ENCODE measurements at places on chromosomes 7 and 10.
A peak's percentile ranks its signal among the peaks of the same experiment; 100 is the strongest.

DNA sequence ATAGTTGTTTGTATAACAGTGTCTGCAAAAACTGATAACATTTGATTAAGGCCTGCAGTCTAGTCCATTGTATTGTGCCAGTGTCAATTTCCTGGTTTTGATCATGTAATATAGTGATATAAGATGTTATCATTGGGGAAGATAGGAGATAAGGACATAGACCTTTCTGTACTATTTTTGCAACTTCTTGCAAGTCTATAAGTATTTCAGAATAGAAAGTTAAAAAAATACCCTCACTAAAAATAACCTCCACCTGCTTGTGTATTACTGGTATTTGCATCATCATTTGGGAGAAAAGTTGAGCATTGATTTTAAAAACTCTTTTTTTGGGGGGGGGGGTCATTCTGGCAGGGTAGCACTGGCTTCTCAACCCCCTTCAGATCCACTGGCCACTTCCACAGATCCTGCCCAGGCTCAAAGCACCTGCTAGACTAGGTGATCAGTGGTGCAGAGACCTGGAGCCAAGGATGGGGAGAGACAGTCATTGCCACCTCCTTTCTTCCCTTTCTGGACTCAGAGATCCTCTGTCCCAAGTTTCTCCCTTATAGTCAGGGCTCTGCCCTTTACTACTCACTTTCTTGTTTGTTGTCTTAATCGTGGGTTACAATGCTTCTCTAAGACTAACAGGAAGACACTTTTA lies 103.0 kb downstream of the RBM20 start:
- no peak for DNase-seq

DNA sequence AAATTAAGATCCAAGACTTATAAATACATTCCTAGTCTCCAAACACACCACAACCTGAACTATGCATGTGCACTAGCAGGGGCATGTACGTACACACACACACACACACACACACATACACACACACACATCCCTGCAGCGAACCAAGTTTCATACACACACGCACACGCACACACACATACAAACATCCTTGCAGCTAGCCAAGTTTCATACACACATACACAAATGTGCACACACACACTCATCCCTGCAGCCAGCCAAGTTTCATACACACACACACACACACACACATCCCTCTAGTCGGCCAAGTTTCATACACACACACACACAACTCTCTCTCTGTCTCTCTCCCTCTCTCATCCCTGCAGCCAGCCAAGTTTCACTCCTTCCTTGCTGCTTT lies 82.7 kb upstream of the WIPF3 start:
- no peak for DNase-seq

DNA sequence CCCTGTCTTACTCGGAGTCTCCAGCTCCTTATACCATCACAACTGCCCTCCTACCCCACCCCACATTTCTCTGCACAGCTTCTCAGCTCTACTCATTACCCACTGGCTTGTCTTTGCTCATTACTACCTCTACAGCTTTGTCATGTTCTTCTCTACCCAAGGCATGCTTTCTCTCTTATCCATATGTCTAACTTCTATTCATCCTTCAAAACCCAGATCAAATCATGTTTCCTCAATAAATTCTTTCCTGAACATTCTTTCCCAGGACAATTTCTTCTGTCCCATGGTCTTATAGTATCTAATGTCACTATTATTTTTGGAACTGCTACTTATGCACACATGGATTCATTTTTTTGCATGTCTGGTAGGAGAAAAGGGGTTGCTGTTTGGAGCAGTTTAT lies 231.4 kb downstream of the PTEN start:
- no peak for DNase-seq

- DNase-seq: no peak
Observed at GRCh38 chr7:14673202-14673601, 229.3 kb downstream of the DGKB start.

- DNase-seq: no peak
Observed at GRCh38 chr7:16693601-16694318, 47.8 kb downstream of the BZW2 start.

- no peak for DNase-seq
Observed at GRCh38 chr10:3803295-3803926, 18.4 kb upstream of the KLF6 start.

- DNase-seq: peak; percentile 37
Observed at GRCh38 chr7:111137296-111138192, 46.6 kb downstream of the LRRN3 start.

DNA sequence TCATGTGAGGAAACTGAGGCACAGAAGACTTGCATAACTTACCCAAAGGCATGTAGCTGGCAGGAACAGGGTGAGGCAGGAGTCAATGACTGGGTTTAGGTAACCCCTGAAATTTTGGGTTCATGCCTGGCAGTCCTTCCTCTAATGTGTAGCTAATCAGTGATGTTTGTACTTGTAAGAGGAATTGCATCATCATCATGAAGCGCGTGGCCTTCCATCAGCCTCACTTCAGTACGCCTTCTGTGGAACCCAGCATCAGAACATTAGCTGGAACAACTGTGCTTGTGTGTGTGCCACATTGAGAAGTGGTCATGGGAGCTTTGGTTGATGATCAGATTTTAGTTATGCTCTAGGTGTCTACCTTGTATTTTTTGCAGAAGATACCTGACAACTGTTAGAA lies 18.2 kb upstream of the STMP1 start:
- no peak for DNase-seq

DNA sequence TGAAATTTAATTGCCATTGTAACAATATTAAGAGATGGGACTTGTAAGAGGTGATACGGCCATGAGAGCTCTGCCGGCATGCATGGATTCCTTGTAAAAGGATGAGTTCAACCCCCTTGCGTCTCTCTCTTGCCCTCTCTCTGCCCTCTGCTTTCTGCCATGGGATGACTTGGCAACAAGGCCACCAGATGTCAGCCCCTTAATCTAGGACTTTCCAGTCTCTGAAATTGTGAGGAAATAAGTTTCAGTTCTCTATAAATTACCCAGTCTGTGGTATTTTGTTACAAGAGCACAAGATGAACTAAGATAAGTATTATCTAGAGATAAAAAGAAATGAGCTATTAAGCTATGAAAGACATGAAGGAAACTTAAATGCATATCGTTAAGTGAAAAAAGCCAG lies 145.7 kb upstream of the AHR start:
- no peak for DNase-seq

GRCh38 chr7:16644636-16645592 lies 640 bp downstream of the ANKMY2 start:
- peak; percentile 75 for DNase-seq

DNA sequence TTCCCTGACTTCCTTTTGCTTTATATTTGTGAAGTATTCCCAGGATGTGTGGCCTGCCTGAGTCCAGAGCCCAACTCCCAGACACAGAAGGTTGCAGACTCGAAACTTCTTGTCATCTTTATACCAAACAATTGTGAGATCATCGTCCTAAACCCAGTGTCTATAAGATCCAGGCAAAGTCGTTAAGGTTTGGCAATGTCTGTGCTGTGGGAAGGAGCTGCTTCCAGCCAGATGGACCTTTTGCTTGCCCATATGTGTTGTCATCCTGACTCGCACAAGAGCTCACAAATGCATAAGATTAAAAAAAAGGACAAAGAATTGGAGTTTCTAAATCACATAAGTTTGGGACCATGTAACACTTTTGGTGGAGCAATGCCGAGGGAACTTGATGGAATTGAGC lies 37.0 kb downstream of the WNT2 start:
- DNase-seq: no peak

DNA sequence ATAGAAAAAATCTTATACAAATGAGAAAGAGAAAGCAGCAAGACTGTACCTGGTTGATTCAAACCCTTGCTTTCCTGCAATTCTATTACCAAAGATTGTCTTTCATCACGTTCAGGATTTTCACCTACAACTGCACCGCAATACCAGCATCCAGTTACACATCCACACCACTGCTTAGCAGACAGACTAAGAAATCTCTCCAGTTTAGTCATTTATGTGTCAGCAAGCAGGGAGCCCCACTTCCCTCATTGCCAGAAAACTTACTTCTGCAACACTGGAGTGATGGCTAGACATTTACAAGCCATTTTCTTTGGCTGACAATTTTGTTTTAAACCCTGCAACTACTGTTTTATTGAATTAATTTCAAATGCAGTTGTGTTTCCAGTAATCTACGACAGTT lies 359.6 kb upstream of the MEOX2 start:
- DNase-seq: no peak

GRCh38 chr7:15430911-15431310 lies 130.9 kb downstream of the AGMO start:
- no peak for DNase-seq

DNA sequence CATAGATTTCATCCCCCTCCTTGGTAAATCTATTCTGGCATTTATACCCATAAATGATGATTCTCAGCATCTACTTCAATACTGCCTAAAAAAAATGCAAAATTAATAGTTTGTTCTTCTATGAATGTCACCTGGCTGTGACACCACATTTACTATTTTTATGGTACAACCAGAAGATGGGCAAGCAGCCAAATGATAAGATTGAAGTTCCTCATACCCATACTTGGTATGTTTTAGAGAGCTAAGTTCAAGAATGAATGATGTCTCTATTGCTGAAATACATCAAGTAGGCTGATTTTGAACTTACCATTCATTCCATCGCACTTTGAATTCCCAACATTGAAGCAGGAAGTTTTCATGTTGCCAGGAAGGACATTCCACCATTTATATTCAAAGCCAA lies 134.2 kb downstream of the ELAPOR2 start:
- no peak for DNase-seq

DNA sequence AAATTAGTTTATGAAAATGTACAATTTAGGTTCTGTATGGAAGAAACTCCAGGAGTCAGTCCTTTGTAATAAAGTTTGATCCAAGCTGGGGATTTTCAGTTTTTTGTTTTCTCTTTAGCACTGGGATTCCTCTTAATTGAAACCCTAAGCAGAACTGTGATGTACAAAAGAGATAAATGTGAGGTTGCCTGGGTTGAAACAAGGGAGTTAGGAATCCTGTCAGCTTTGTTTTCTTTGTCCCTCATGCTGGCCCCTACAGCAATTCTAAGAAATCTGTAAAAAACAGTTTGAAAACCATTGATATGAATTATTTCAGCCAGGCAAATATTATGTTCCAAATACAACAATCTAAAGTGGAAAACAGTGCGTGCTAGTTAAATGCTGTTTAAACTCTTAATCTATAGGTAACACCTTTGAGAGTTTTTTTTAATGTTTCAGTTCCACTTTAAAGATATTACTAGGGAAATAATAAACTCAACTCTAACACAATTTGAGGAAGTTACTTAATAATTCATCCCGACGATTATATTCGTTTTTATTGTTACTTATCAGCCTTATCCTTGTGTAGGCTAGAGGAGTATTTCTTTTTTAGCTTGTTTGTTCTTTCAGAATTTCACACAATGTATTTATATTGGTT lies 65.3 kb downstream of the SGCE start:
- peak; percentile 56 for DNase-seq

- DNase-seq: no peak
Observed at GRCh38 chr10:29874606-29875269, 184.6 kb downstream of the JCAD start.

DNA sequence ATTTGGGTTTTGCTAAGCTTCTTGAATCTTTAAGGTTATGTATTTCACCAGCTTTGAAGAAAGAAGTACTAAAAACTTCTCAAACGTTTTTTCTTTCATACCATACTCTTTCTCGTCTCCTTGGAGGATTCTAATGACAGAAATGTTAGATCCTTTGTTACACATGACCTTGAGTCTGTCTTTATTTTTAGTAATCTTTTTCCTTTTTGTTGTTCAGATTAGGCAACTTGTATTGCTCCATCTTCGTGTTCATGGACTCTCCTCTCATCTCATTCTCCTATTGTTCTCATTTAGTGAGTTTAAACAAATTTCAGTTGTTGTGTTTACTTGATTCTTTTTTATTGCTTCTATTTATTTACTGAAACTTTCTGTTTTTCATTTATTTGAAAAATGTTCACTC lies 73.7 kb downstream of the WDFY4 start:
- DNase-seq: no peak

GRCh38 chr10:101987136-101987535 lies 68.8 kb downstream of the ARMH3 start:
- no peak for DNase-seq

- DNase-seq: peak; percentile 54
Observed at GRCh38 chr7:153022475-153023193, 263.1 kb downstream of the ACTR3B start.

DNA sequence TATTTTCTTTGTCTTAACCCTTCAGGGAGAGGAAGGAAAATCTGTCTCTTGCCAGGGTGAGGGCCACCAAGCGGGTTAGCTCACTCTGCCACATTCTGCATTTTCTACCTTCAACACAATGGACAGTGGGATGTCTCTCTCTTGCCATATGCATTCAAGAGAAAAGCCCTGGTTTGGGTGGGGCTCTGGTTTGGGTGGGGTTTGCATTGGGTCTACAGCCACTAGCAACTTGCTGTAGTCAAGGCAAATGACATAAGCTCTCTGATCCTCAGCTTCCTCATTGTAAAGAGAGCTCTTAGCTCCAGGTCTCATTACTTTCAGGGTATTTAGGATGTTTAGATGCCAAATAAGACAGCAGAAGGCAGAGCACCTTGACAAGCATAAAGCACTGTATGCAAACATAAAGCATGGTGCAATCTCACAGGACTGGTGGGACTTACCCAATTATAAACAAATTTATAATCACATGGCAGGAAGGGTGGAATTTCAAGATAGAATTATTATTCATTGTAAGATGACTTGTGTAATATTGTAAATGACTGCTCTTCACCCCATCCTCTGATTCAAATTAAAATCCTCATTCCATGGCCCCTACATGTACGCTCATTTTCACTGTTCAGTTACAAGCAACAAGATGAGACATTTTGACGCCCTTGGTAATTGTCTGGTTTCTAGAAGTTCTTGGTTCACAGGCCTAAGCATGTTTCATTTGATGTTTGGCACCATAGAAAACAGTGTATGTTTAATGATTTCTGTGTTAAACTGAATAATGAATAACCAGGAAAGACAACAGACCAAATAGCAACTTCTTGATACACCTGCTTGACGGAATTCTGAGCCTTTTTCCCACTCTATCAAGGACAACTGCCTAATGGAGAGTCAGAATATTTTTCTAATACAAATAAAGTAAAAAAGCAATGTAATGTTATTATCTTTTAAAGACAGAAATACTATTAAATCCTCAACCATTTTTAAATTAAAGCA lies 258.9 kb downstream of the KCNMA1 start:
- DNase-seq: no peak

- DNase-seq: no peak
Observed at GRCh38 chr7:100163006-100163531, 4.5 kb upstream of the TRAPPC14 start.

GRCh38 chr10:10854725-10855124 lies 162.9 kb upstream of the CELF2 start:
- DNase-seq: no peak

- no peak for DNase-seq
Observed at GRCh38 chr7:22332461-22332870, 24.5 kb downstream of the RAPGEF5 start.

All from neural progenitor cell (in vitro differentiated cells).